GM20000 (cell line): ENCODE measurements at places on chromosomes 16 and 17.
A peak's percentile ranks its signal among the peaks of the same experiment; 100 is the strongest.

DNA sequence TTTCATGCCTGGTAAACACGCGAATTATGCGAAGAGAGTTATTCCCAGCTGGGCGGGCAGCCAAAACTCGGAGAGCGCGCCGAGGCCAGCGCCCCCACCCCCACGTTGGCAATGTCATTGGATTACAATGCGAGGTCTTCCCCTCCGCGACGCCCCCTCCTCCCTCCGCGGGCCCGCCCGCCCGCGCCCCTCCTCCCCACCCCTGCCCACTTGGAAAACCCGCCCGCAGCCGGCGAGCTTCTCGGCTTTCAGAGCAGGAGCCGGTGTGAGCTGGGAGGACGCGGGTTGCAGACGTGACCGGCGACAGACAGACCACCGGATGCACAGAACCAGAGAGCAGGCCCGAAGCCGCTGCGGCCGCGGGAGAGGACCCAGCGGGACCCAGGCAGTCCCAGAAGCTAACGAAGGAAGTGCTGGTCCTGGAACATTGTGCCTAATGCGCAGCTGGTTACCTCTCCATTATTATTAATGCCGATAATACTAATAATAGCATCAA, 4.0 kb downstream of the NOG start:
- no peak for DNase-seq

GRCh38 chr16:57640612-57641011, 12.2 kb downstream of the ADGRG1 start:
- no peak for DNase-seq

GRCh38 chr17:12048843-12049473, 28.3 kb downstream of the MAP2K4 start:
- no peak for DNase-seq

GRCh38 chr17:80427366-80428282, 12.7 kb downstream of the ENDOV start:
- no peak for DNase-seq

- no peak for DNase-seq
Measured at GRCh38 chr16:71383054-71383773, 24.7 kb downstream of the CALB2 start.

DNA sequence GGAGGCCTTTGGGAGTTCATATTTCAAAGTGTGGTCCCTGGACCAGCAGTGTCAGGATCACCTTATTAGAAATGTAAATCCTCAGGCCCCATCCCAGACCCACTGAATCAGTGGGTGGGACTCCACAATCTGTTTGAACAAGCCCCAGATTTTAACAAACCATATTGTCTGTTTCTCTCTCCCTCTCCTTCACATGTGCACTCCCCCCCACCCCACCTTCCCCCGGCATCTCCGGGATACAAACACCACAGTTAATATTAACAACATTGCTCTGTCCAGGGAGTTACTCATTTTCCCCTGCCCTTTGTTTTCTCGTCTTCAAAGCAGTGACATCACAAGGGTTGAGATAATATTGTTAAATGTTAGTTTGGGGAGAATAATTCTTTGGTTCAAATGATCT, 127.3 kb downstream of the KATNIP start:
- no peak for DNase-seq

DNA sequence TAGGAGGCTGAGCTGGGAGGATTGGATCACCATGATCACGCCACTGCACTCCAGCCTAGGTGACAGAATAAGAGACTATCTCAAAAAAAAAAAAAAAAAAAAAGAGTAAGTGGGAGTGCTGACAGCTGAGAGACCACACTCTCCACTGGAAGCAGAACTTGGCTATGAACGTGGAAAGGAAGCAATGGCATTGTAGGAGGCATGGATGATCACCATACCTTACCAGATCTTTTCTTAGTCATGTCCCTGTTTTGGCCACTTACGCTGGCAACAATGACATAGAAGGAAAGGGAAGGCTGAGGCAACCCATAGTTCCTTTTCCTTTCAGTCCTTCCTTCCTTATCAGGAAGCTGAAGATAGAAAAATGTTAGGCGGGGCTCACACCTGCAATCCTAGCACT, 3.7 kb upstream of the ATP1B2 start:
- no peak for DNase-seq

DNA sequence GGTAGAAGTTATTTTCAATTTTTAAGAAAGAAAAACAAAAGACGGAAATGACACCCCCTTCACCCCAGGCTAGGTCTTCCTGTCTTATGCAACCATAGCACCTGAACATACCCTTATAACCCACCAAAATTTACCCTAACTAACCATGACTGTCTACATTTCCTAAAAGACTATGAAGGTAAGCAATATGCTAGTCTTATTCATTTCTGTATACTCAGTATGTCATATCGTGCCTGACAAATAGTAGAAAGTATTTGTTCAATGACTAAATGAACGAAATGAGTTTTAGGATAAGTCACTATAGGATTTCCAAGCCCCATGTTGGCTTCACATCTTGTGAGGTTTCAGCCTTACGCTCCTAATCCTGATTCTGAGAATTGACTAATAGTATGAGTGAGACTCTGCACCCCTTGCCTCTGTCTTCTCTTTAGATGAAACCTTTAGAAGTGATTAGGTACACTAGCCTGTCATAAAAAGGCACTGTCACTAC, 6.5 kb downstream of the ADAT1 start:
- no peak for DNase-seq

GRCh38 chr16:47460359-47460710, 528 bp downstream of the ITFG1 start:
- DNase-seq = no peak

GRCh38 chr17:57107498-57108101, 22.6 kb downstream of the AKAP1 start:
- DNase-seq = no peak

GRCh38 chr17:31140111-31140510, 45.3 kb downstream of the NF1 start:
- DNase-seq = no peak

GRCh38 chr17:44829523-44830358, at the start of gene GJC1:
GJC1 (minus strand) TSS chr17:44830287; CDS start chr17:44805817, 24,470 bp downstream.
- DNase-seq = peak; percentile 77

DNA sequence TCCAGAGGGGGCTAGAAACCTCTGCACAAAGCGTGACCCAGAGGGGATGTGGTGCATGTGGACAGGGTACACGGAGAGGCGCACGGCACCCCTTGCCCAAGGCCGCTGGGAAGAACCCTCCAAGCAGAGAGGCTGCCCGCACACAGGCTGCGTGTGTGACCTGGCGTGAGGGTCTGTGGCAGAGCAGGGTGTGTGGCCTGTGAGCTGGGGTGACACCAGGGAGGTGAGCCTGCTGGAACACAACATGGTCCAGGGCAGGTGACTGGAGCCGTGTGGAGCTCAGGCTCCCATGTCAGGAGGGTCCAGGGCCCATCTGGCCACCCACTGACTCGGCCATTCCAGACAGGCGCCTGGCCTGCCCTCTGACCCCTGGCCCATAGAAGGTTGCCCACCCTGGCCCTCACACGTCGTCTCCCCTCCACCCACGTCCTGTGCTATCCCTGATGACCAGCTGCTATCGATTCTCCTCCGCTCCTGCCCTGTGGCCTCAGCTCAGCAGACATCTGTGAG, 14.8 kb upstream of the TMEM204 start:
- no peak for DNase-seq

GRCh38 chr16:26733710-26734109, 333.0 kb upstream of the C16orf82 start:
- DNase-seq = no peak

DNA sequence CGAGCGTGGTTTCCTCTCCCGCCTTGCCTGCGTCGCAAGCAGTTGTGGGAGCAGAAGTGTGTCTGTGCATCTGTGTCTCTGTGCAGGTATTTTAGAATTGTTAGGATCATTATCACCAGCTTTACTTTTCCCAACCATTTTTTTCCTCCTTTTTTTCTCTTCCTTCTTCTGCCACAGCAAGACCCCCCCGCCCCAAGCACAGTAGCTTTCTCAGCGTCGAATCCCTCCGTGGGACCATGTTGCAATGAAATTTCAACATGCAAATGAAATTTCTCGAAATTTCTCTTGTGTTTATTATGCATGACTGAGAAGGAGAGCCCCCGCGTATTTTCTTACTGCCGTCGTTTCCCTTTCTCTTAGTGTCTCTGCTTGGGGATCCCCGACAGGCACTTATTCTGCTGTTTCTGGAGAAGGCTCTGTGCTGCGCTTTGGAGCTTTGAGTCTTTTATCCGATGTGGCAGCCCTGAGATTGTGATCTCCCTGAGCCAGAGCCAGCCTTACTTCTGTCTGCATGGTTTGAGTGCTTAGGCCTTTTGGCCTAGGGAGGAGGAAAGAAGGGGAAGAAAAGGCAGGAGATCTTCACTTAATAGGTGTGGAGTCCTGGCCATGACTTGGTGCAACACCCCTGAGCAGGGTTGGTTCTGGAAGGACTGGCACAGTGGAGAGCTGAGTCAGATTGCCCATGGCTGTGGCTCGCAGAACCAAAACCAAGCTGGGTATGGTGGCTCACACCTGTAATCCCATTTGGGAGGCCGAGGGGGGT, 5.0 kb downstream of the ARMC7 start:
- peak; percentile 71 for DNase-seq

DNA sequence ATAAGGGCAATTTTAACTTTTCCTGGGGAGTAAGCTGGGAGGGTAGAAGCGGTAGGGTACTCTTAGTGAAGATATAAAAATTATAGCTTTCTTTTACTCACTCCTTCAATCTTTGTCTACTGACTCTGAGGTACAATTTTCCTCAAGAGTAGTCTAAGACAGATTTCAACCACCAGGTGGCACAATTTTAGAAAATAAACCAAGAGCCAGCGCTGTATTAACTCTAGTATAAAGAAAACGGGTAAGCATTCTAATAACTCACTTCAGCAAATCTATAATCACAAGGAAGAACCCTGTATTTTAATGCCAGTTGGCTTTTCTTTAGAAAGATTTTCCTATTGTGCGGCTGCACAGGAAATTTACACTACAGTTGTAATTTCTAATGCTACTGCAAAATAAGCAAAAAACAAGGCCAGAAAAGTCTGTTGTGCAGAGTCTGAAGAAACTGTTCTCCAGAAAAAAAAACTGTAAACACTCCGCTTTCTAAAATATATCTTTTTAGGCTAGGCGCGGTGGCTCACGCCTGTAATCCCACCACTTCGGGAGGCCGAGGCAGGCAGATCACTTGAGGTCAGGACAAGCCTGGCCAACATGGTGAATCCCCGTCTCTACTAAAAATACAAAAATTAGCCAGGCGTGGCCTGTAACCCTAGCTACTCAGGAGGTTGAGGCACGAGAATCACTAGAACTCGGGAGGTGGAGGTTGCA, 1.9 kb downstream of the CMC2 start:
- DNase-seq = peak; percentile 32

GRCh38 chr17:57707892-57708291, 37.2 kb downstream of the CCDC182 start:
- DNase-seq = no peak

DNA sequence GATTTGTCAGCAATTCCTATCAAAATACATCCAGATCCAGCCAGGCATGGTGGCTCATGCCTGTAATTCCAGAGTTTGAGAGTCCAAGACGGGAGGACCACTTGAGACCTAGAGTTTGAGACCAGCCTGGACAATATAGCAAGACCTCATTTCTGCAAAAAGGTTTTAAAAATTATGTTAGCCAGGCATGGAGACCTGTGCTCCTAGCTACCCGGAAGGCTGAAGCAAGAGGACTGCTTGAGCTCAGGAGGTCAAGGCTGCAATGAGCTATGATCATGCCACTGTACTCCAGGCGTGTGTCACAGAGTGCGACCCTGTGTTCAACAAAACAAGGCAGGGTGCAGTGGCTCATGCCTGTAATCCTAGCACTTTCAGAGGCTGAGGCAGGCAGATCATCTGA, 215.2 kb downstream of the CPPED1 start:
- no peak for DNase-seq

DNA sequence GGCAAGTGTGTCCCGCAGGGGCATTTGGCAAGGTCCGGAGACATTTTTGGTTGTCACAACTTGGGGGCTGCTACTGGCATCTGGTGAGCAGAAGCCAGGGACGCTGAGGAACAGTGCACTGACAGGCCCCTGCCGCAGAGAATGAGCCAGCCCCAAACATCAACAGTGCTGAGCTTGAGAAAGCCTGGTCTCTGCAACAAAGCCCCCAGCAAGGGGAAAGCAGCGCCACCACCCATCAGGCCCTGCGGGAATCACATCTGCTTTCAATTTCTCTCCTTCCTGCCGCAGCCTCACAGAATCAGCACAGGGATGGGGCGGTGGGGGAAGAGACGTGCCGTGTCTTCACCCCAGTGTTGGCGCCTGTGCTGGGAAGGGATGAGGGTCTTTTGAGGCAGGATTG, 14.8 kb upstream of the PRPSAP1 start:
- no peak for DNase-seq

DNA sequence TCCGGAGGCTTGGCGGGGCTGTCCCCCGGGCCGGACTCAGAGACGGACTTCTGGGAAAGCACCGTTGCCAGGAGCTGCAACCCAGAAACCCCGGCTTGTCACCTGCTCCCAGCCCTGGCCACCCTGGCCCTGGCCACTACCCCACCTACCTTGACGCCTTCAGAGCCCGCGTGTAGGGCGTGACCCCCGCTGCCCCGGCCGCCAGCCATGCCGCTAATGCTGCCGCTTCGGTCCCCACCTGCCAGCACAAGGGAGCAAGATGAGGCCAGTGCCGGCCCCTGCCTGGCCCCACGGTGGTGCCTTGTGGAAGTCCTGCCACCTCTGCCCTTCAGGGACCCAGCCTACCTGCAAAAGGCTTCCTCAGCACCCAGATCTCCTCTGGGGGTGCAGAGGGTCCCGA, 11.4 kb downstream of the CASKIN1 start:
- DNase-seq = no peak

GRCh38 chr16:21163576-21163975, 5.1 kb downstream of the LDAF1 start:
- DNase-seq = no peak

DNA sequence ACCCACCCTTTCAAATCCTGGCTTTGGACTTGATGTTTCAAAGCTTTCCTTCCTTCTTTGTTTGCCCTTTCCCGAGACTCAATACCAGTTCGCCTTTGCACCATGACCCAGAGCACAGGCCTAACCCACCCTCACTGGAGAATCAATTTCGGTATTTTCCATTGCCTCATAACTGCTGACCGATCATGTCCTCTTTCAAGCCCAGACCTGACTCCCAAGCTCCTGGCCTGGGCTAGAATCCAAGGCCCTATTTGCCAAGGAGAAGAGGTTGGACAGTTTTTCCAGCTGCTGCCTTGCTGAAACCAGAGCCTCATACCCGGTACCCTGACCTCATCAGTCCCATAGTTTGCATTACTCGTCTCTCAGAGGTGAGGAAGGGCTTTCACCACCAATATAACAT, 35.3 kb upstream of the HELZ start:
- DNase-seq = no peak

DNA sequence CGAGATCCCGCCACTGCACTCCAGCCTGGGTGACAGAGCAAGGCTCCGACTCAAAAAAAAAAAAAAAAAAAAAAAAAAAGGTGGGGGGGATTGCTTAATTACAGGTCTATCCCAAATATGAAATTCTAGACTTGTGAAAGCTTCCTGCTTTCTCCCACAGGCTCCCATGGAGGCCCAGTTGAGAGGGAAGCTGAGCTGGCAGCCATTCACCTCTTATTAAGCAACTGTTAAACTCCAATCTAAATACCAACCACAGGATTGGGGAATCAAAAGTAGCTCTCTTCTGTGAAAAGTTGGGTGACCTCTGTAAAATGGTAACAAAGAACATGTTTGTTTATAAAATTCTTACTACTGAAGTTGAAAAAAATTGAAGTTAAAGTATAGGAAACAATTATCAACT, 45.8 kb upstream of the STAC2 start:
- no peak for DNase-seq

- DNase-seq = no peak
Measured at GRCh38 chr16:13426269-13426668, 493.7 kb upstream of the ERCC4 start.

GRCh38 chr17:67035131-67036083, 8.9 kb upstream of the CACNG1 start:
- DNase-seq = peak; percentile 80
